ENCODE measurements at places on chromosomes 6 and 20.

DNA sequence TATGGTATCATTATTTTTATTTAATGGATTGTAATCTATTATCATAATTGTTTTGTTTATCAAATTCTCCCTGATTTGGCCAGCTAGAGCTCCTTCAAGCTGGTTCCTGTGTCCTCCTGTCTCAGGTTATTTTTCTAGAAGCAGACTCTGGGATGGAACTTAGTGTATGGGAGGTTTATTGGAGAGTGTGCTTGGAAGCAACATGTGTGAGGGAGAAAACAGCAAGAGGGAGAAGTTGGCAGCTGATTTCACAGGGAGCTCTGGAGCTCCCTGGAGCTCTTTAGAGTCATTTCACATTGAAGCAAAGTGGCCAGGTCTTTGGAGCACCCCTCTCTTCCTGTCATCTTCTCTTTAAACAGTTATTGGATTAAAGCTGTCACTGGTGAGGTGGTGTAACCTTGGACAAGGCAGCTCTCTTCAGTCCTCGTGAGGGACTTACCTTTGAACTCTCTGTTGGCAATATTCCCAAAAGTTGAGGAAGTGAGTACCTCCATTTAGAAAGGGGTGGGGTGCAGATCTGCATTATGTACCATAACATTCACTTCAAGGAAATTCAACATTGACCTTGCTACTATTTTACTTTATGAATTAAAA, 103.6 kb downstream of the PHF3 start:
- DNase-seq, result no peak

GRCh38 chr6:168714547-168715260, 273.7 kb downstream of the SMOC2 start:
- no peak for DNase-seq

- no peak for DNase-seq
Measured at GRCh38 chr6:81938014-81938856, 185.8 kb upstream of the TENT5A start.

DNA sequence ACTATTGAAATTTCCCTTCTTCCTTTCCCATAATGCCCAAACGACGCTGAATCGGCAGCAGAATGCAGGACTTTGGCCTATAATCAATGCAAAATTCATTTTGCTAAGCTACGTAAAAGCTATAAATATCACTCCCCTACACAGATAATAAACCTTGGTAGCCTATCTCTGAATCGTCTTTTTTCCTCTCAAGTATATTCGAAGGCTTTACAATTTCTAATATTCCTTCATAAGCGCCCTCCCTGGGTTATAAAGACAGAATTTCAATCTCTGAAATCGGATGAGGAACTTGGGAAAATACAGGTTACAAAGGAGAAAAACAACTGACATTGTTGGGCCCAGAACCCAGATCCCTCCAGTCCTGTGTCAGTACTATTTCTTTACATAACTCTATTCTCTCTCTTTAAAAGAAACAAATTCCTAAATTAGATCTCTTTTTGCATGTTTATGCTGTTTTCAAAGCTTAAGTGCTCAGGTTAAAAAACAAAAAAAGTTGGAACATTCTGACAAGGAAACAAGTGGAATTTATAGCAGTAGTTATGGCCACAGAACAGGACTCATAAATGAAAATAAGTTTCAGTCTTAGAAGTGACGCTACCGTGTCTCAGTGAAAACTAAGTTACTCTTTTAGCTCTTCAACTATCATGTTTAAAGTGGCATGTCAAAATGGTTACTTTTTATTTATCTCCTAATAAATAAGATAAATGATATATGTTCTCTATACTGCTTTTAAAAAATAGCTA, 84.5 kb downstream of the SESN1 start:
- DNase-seq, result no peak

- no peak for DNase-seq
Measured at GRCh38 chr6:26202201-26202611, 115.0 kb downstream of the HFE start.

DNA sequence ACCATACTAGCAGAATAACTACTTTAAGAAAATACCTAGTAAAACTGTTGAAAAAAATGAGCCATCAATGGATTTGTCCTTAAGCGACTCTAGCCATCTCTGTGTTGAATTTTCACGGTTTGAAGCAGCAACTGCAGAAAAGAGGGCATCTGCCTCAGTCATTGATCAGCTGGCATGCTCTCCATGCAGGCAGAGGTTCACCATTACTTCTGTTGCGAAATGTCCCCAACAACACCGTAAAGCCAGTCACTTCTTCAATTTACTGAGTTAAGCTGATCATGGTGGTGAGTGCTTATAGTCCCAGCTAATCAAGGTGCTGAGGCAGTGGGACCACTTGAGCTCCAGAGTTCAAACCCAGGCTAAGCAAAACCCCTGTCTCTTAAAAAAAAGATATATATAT, 11.1 kb downstream of the TPD52L1 start:
- no peak for DNase-seq

- peak; percentile 38 for DNase-seq
Measured at GRCh38 chr6:25652007-25652515, at the start of gene SCGN. Gene SCGN (plus strand): TSS chr6:25652215. CDS start chr6:25652404, 189 bp downstream.

DNA sequence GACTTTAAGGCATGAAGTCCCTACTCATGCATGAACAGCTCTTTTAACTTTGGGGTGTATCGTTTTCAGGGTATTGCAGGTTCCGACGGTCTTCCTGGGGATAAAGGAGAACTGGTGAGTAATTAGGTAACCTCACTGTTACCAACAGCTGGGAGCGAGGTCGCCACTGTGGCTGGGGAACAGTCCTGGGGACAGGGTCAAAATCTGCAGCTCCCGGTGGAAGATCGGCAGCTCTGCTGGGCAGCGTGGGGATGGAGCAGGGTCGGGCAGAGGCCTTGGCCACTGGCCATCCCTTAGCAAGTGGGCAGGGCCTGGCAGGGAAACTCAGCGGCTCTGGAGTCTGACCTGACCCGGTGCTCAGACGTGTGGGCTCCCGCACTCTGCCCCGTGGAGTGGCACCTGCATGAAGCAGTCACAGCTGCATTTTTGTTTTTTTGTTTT, 16.1 kb downstream of the COL9A3 start:
- DNase-seq, result no peak

GRCh38 chr20:5390720-5391119, 74.0 kb upstream of the PROKR2 start:
- DNase-seq, result no peak

DNA sequence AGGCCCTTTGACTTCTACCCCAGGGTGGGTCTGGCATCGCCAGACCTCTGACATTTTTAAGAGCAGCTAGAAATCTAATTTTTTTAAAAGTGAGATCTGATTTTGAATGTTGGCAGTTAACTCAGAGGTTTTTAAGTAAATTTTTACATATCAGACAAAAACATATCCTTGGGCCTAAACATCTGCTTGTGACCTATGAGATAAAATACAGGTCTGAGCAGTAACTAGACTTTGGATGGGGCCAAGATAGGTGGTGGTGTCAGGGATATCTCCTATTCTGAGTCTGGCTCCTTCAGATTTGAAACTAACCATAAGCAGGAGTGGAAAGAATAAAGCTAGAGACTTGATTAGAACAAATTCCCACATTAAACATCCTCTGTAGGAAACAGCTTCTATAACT, 17.6 kb downstream of the RALY start:
- DNase-seq, result no peak

DNA sequence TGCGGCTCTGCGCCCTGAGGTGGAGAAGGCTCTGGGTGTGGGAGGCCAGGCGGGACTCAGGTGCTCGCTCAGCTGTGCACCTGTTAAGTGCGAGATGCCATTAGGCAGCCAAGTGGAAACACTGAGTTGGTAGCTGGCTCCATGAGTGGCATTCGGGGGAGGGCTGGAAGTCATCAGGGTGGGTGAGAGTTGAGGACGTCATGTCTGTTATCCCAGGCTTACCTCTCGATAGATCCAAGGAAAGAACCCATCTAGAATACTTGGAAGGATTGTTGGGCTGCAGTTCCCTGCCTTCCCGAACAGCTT, 41.3 kb downstream of the TAF8 start:
- DNase-seq, result no peak

- no peak for DNase-seq
Measured at GRCh38 chr20:848193-848592, 14.7 kb downstream of the FAM110A start.

DNA sequence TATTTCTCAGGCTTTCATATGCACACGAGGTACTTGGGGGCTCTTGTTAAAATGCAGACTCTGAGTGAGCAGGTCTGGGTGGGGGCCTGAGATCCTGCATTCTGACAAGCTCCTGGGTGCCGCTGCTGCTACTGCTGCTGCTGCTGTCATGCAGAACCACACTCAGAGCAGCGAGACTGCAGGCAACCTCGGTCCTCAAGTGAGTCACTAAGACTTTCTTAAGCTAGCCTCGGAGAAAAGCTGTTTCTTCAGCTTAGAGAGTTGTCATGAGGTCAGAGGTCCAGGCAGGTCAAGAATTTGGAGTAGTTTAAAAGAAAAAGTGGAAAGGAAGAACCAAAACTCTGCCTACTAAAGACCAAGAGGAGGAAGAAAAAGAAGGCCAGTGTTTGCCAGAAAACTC, 92.9 kb downstream of the SPTLC3 start:
- no peak for DNase-seq

GRCh38 chr20:24837781-24838450, 111.2 kb upstream of the CST7 start:
- DNase-seq, result no peak

All from NCI-H2029 treated with DMSO at 0.1 percent for 48 hours (cell line).